ENCODE measurements at places on chromosomes 3 and 15. TPM values are rescaled to one million over a fixed set of nuclear protein-coding genes. Genes with fewer than 3 reads are reported as not detected.

GRCh38 chr3:182005701-182006100, 294.0 kb downstream of the SOX2 start:
- no peak for DNase-seq

DNA sequence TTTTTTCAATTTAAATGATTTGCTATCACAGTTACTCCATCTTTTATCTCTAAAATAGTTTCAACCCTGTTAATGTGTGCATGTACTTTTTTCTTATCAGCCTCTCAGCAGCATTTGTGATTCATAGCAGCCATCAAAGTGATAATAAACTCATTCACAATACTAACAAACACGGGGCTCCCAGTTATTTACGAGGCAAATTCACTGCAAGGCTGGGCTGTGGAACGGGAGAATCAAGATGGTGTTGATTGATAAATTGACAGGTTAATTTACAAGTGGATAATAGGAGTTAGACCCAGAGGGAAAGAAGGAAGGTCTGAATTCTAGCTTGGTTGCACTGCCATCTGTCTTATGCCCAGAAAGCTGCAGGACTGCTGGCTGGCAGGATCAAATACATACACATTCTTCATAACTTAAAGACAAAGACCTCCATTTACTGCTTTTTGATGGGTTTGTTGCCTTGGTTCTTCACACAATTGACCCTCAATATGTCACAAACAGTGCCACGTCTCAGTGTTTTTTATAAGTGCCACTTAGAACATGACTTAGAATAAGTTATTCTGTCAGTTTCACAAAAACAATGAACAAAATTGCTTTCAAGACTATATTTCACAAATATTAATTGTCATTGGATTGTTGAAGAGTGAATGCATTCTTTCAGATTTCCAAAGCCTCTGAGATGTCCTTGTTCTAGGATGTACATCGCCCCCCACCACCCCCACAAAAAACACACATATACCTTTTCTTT, 562.8 kb downstream of the NR2F2 start:
- peak; percentile 56 for DNase-seq

- DNase-seq: no peak
Observed at GRCh38 chr15:53862386-53862785, 102.9 kb upstream of the WDR72 start.

Gene FBXO40
- not detected for total RNA-seq

Gene MCF2L2
- not detected for total RNA-seq

Gene PDE12
- total RNA-seq: 5.9 TPM

GRCh38 chr3:143441516-143442171, 322.1 kb downstream of the CHST2 start:
- DNase-seq: no peak

- DNase-seq: no peak
Observed at GRCh38 chr3:151856118-151856517, 17.3 kb upstream of the SUCNR1 start.

- DNase-seq: no peak
Observed at GRCh38 chr3:34323517-34323916, 525.1 kb downstream of the PDCD6IP start.

GRCh38 chr3:52447512-52448355, 2.8 kb upstream of the SEMA3G start:
- no peak for DNase-seq

Gene TNFSF10
- 3.4 TPM for total RNA-seq

GRCh38 chr3:184687363-184688015, 24.4 kb downstream of the MAGEF1 start:
- DNase-seq: no peak

DNA sequence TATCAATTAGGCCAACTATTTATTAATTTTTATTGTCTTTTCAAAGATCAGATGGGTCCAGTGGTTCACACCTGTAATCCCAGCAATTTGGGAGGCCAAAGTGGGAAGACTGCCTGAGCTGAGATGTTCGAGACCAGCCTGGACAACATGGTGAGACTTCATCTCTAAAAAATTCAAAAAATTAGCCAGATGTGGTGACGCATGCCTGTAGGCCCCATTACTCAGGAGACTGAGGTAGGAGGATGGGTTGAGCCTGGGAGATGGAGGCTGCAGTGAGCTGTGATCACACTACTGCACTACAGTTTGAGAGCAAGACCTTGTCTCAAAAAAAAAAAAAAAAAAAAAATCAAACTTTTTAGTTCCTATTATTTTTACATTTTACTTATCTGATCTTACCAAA, 8.2 kb downstream of the AP3S2 start:
- no peak for DNase-seq

- DNase-seq: no peak
Observed at GRCh38 chr15:63892794-63893441, 59.2 kb upstream of the HERC1 start.

Gene IQCF6
- total RNA-seq: not detected

DNA sequence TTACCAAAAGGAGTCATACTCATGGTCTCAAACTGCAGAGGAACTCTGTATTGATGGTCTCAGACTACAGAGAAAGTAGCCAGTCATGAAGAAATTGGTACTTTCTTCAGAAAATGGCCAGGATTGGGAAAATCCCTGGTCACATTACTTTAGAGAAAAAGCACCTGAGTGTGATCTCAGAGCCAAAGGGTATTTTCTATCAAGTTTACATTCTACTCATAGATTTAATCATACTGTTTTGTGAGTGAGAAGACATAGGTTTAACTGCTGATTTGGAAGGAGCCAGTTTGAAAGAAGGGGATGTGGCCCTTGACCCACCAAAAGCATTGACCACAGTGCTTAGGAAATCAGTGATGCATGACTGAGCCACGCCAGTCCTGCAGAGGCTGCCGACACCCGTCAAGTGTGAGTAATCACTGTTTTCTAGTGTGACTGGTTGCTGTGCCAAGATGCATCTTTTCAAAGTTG, 203.6 kb downstream of the AKAP13 start:
- peak; percentile 77 for DNase-seq

- no peak for DNase-seq
Observed at GRCh38 chr3:156489462-156489911, 65.4 kb downstream of the SSR3 start.

DNA sequence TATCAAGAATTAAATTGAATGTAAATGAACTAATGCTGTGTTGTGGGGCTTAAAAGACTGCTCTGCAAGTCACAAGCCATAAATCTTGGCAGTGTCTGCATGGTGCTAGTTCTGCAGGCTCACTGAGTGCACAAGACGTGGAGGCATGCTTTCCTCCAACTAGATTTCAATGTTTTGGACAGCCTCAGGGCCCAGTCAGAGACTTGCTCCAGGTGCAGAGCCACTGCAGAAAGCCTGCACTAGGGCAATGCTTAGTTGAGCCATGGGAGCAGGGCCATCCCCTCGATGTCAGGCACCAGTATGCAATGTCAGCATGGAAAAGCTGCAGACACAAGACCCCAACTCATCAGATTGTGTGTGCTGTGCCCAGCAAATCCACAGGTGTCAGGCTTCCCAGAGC, 234.5 kb upstream of the CDIN1 start:
- DNase-seq: no peak

GRCh38 chr3:190575437-190576185, 61.7 kb downstream of the IL1RAP start:
- no peak for DNase-seq

DNA sequence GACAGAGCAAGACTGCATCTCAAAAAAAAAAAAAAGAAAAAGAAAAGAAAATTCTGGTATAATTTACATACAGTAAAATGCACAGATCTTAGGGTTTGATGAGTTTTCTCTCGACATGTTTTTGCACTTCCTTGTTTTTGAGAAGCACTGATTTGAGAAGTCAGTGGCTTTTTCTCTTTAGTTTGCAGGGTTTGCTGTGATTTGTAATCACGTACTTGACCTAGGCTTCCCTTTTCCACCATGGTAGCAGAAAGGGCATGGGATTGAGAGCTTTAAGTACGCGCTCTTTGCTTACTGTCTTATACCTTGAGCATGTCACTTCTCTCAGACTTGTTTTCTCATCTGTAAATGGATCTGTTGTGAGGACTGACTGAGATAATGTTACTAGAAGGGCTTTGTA, 4.1 kb downstream of the VHL start:
- no peak for DNase-seq

- peak; percentile 78 for DNase-seq
Observed at GRCh38 chr15:99105514-99106341, 848 bp downstream of the SYNM start.

GRCh38 chr3:107001635-107002034, 375.6 kb upstream of the CCDC54 start:
- no peak for DNase-seq

DNA sequence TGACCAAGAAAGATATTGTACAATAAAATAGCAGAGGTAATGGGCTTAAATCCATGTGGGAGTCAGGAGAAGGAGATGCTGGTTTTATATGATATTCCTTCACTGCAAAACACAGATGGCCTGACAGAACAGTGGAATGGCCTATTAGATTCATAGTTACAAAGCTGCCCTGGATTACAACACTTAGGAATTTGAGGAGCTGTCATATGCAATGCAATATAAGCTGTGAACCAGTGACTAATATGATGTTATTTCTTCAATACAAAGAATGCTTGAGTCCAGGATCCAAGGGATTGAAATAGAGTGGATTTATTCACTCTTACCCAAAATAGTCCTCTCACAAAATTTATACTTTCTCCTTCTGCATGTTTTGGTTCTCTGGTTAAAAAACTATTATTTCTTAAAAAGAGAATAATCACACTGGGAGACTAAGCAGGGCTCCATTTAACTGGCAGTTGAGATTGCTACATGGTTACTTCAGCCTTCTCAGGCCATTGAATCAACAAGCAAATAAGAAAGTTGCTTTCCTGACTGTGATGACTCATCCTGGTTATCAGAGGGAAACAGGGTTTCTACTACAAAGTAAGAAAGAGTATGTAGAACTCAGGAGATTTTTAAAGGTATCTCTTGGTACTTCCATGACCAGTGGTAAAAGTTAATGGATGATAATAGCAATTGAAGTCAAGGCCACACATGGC, 79.8 kb upstream of the ZPLD1 start:
- DNase-seq: peak; percentile 27

Gene PRSS50
- total RNA-seq: not detected

Gene BOC
- 0.49 TPM for total RNA-seq

- DNase-seq: no peak
Observed at GRCh38 chr3:115186351-115187148, 39.5 kb upstream of the ZBTB20 start.

DNA sequence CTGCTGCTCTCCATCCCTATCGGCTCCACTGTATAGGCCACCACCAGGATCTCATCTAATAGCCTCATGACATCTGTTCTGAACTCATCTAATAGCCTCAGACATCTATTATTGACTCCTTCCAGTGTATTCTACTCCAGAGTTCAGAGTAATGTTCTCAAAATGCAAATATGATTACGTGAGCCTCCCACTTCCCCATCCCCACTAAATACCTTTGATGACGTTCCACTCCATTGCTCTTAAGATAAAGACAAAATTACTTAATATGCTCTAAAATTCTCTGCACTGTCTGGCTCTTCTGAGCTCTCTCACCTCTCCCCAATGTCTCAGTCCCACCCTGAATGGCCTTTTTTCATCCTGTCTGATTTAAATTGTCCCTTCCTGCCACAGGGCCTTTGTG, 94.7 kb downstream of the SAMMSON start:
- no peak for DNase-seq

GRCh38 chr3:139552632-139553365, 13.3 kb upstream of the RBP1 start:
- no peak for DNase-seq

Gene CACNA2D3
- total RNA-seq: 6.1 TPM

DNA sequence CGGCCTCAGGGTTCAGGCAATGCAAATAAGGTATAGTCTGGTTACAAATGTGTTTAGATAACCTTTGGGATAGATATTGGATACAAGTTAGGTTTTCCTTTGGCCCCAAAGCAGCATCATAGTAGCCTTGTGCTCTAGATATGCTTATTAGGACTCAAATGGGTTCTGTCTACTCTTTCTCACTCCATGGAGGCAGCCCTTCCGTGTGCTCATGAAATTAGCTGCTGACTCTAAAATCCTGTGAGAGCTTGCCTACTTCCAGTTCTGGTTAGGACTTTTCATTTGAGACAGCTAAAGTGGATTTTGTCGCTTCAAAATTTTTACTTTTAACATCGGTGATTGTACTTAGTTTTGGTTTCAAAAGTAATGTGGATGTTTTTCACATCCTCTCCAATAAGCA, 1.6 kb downstream of the CDV3 start:
- no peak for DNase-seq

- DNase-seq: no peak
Observed at GRCh38 chr3:25485673-25486072, 57.6 kb downstream of the RARB start.

DNA sequence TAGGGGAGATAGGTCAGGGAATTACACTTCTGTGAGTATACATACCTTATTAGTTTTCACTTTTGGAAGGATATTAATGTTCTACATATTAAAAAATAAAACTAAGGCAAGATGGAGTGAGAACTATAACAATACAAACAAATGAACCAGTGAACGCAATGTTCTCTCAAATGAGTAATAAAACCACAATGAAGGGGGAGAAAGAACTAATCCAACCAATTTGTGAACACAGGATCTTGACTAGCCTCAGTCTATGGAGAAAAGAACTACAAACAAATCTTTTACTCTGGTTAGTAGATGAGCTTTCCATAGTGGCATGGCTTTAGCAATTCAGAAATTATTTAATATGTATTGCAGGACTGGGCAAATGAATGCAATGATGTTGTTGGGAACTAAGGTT, 26.9 kb upstream of the ATOSA start:
- DNase-seq: no peak

GRCh38 chr3:63864008-63864964, 619 bp downstream of the ATXN7 start:
- peak; percentile 23 for DNase-seq

- peak; percentile 35 for DNase-seq
Observed at GRCh38 chr3:149448331-149448831, 26.1 kb upstream of the TM4SF4 start.

DNA sequence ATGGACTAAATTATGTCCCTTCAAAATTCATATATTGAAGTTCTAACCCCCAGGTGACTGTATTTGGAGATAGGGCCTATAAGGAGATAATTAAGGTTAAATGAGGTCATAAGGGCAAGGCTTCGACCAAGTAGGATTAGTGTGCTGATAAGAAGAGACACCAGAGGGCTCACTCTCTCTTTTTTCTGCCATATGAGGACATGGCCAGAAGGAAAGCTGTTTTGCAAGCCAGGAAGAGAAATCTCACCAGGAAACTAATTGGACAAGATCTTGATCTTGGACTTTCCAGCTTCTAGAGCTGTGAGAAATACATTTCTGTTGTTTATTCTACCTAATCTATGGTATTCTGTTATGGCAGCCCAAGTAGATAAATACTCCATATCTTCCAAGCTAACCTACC, 503.6 kb upstream of the NAALADL2 start:
- DNase-seq: peak; percentile 54

- DNase-seq: peak; percentile 18
Observed at GRCh38 chr15:71329041-71329440, 213.8 kb downstream of the THSD4 start.
